ENCODE measurements at places on chromosomes 1 and 21.
A peak's percentile ranks its signal among the peaks of the same experiment; 100 is the strongest.

- DNase-seq = no peak
These were observed 9.1 kb downstream of the TTC22 start for GRCh38 chr1:54791880-54792522.

- DNase-seq = no peak
These were observed 7.1 kb downstream of the HPCA start for GRCh38 chr1:32893198-32894018.

- DNase-seq = no peak
These were observed 22.1 kb downstream of the RRP1 start for GRCh38 chr21:43811262-43812105.

GRCh38 chr1:193404236-193404635, 217.8 kb upstream of the B3GALT2 start:
- DNase-seq = no peak

GRCh38 chr21:36437745-36438128, 42.2 kb downstream of the CLDN14 start:
- DNase-seq = no peak

DNA sequence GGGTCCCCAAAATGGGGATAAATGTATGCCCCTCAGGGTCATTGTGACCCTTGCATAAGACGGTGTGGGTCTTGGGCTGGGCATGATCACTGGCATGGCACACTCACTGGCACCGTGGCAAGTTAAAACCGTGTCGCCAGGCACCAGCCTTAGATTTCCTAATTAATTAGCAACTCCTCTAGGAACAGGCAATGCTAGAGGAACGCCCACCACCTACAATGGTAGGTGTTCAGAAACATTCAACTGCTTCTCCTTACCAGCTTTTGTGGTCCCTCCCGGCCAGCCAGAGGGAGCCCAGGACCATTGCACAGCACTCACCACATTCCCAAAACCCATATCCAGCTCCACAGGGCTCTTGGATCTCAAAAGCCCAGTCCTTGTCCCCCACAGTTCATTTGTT, 36.4 kb downstream of the EPHA2 start:
- no peak for DNase-seq

- DNase-seq = no peak
These were observed 45.5 kb downstream of the CACHD1 start for GRCh38 chr1:64515427-64515826.

- DNase-seq = peak; percentile 36
These were observed 325.6 kb downstream of the TTLL7 start for GRCh38 chr1:83673312-83673711.

- no peak for DNase-seq
These were observed 1.2 kb upstream of the ARPC5 start for GRCh38 chr1:183636783-183637182.

DNA sequence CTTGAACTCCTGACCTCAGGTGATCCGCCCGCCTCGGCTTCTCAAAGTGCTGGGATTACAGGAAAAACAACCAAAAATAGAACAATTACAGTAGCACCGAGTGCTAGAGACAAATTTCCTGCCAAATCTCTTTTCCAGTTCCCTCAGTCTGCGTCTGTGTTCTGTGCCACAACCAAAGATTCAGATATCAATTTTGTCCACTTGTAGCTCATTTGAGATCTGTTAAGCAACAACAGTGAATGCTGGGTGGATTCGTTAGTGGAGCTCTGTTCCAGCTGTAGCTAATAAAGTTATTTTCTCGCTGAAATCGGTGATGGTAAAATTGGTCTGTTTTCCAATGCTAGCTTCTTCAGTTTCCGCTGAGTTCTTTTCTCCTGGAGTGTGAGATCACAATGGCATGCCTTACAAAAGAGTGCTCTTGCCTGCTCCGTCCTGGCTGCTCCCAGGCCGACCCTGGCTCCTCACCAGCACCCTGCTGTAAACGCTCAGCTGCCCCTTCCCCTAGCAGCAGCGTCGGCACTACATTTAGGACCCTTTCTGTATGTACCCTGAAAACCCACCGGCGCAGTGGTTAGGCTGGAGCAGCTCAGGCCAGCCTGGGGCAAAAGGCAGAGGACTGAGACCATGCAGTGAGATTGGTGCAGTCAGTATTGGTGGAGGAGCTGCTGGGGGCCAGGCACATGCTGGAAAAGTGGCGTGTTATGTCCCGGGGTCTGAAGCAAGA, 395.4 kb downstream of the KIF26B start:
- no peak for DNase-seq

DNA sequence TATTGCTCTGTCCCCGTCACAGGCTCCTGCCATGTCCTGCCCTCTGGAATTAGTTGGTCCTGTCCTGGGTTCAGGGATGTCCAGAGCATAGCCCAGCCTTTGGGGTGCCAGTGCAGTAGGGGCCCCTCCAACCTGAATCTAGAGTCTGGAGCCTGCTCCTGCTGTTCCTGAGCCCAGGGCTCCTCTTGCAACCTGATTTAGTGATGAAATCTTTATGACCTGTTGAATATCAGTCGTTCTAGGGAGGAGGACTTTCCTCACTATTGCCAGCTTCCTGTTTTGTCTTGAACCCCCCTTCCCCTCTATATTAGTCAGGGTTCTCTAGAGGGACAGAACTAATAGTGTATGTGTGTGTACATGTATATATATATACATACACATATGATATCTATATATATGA, 42.5 kb upstream of the STUM start:
- no peak for DNase-seq

- DNase-seq = no peak
These were observed 1.7 kb downstream of the ISG15 start for GRCh38 chr1:1014799-1015681.

DNA sequence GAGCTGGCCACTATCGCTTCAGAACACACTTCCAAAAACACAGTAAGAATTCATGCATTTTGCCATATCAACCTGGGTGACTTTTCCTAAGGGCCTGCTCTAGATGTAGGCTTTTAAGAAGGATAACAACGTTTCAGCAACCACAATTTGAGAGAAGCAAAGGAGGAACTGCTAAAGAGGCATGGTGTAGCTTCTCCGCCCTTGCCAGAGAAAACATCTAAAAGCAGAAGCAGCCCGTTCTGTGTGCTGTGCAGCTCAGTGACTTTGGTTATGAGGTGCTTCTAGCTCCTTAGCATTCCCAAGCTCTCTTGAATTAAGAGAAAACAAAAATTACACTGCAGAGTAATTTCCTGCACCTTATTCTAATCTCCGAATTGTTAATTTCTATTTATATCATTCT, 2.7 kb downstream of the PER3 start:
- DNase-seq = no peak

- DNase-seq = no peak
These were observed 24.5 kb upstream of the KIRREL1 start for GRCh38 chr1:157968946-157969345.

GRCh38 chr1:224540535-224540934, 75.6 kb upstream of the CNIH3 start:
- DNase-seq = no peak

DNA sequence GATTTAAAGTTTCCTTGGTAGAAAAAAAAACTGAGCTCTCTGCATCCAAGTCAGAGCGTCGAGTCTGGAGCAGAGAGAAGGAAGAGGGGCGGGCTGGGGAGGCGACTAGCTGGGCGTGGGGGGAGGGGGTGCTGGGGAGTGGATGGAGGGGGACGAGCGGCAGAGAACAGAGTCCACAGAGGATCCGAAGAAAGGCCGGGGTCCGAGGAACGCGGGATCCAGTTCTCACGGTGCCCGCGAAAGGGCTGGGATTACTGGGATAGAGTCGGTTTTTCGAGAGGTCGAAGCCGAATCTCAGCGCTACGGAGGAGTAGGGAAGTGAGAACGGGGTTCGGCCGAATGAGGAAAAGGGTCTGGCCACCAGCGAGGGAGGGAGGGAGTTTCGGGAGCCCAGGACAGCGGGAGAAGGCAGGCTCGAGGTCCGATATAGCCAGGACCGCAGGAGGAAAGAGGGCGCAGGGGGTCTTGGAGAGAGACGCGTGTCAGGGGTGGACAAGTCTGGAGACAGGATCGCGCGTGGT, 665 bp downstream of the DAB1 start:
- no peak for DNase-seq

DNA sequence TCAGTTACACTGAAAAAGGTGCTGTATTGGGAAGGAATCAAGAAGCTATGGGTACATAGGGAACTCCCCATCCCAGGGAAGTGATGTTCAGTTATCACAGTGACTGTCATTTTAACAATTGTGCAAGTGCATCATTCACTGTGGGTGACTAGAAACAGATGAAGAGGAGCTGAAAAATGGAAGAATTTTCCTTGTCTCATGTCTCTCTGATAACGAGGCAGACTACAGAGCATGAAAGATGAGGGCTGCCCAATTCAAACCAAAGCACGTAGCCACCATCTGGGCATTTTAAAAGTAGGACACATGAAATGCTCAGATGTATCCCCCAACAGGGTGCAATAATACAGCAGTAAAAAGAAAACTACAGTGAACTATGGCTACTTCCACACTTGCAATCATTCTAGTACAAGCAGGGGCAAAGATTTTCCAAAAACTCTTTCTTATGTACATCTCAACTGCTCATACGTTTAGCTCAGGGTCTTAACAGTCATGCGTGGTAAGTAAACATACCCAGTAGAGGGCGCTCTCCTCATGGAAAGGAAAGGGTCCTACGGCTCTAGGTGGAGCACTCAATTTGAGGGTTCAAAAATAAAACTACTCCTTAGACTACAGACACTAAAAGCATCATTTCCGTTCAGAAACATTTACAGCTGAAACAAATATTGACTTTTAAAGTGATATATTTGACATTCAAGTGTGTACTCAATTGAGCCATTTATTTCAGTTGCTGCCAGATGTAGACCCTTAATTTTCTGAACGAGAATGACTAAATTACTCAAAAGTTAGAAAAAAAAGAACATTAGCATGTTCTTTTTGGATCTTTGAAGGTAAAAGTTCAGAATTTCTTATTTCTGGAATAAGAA, 143.2 kb downstream of the KCTD3 start:
- DNase-seq = peak; percentile 46
